ENCODE measurements at places on chromosomes 6 and 20.

DNA sequence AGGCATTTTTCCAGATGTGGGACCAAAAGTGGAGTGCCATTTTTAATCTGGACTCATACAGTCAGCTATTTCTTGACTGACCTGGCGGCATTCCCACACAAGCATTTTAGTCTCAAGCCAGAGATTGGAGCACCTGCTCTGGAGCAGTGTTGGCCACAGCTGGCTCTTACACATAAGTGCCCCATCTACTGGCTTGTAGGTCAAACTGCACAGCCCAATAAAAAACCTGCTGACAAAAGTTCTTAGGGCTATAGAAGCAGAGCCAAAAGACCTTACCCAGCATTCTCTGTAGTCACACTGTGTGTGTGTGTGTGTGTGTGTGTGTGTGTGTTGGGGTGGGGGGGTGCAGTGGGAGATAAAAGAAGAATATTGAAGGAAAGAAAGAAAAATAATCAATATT is 38.6 kb upstream of the SENP6 start:
- DNase-seq: peak; percentile 6

GRCh38 chr6:18262702-18263417 is 1.5 kb downstream of the DEK start:
- no peak for DNase-seq

- DNase-seq: peak; percentile 41
Measured at GRCh38 chr6:15948930-15949900, 179.7 kb upstream of the MYLIP start.

DNA sequence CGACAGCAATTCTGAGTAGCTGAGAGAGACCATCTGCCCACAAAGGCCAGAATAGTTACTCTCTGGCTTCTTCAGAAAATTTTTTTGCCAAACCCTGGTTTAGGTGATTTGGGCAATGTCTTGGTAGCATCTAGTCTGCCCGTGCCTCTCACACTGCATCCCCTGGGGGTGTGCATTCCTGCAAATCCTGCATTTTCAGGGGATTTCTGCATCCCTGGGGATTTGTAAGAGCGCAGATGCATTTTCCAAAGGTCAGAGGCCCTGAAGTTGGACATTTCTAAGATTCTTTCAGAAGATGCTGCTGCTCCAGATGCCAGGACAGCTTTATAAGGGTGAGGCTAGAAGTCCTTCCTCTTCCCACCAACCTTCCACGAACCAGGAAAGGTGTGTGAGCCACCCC is 4.0 kb downstream of the CST9 start:
- no peak for DNase-seq

DNA sequence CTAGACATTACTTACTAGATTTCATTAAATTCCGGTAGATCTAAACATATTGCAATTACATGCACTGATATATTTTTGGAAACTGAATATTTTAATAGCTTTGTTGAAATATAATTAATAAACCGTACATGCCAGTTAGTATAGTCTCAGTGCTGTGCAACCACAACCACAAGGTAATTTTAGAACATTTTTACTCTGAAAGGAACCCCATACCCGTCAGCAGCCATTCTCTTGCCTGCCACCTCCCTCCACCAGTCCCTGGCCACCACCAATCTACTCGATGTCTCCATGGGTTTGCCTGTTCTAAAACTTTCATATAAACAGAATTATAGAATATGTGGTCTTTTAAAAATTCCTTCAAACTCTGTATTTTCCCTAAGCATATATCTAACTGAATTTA is 293.9 kb downstream of the THBS2 start:
- DNase-seq: no peak

DNA sequence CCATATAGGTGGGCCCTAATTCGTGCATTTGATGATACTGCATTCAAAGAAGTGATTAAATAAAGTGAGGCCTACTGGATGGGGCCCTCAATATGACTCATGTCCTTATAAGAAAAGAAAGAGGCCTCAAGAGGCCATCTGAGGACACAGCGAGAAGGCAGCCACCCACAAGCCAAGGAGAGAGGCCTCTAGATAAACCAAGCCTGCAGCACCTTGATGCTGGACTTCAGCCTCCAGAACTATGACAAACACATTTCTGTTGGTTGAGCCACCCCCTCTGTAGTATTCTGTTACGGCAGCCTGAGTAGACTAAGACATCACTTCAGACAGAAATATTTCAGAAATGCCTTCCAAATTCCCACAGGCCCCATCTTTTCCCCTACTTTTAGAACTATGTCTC is 82.5 kb upstream of the PLEKHG1 start:
- DNase-seq: no peak

DNA sequence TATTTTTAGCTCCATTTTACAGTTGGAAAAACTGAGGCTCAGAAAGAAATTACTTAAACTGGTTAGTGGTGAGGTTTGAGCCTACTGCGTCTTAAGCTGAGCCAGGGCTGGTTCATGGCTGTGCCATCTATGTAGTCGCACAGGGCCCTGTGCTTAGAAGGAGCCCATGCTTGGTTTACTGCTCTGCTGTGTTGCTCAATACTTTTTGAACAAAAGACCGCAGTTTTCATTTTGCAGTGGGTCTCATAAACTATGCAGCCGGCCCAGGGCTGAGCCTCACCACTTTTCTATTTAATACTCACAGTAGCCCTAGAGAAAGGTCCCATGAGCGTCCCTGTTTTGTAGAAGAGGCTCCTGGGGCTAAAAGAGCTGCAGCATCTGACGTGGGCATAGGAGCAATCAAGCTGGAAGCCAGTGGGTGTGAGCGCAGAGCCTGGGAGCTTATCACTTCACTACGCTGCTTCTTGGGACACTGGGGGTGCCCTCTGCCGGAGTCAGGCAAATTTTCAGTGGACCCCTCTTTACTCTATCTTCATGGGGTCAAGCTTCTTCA is 501 bp downstream of the SIRPB2 start:
- DNase-seq: no peak

All from nephron progenitor cell (in vitro differentiated cells).